Melanocyte of skin (primary cell): ENCODE measurements at places on chromosomes 2 and 18. TPM values are rescaled to one million over a fixed set of nuclear protein-coding genes. Genes with fewer than 3 reads are reported as not detected.

The DPP4 gene
- total RNA-seq, result 126 and 140 TPM in 2 replicates

The DUSP2 gene
- total RNA-seq, result 1.0 and 2.2 TPM in 2 replicates

The RAD51AP2 gene
- total RNA-seq, result not detected in 2 replicates

The C2orf66 gene
- under 0.01 and 0.15 TPM in 2 replicates for total RNA-seq

The HOXD12 gene
- 0.36 TPM in 1 of 2 replicates, not detected in the other for total RNA-seq

The NT5DC4 gene
- total RNA-seq, result not detected in 2 replicates

The CTIF gene
- total RNA-seq, result 4.0 and 4.9 TPM in 2 replicates

The GPR39 gene
- total RNA-seq, result 0.33 TPM in 1 of 2 replicates, not detected in the other

The IWS1 gene
- 29.9 and 42.9 TPM in 2 replicates for total RNA-seq

The EPG5 gene
- total RNA-seq, result 52.3 and 82.9 TPM in 2 replicates

The YES1 gene
- total RNA-seq, result 46.1 and 88.0 TPM in 2 replicates

The LAMA3 gene
- under 0.01 and 0.31 TPM in 2 replicates for total RNA-seq

The SERPINB13 gene
- under 0.01 TPM in 1 of 2 replicates, not detected in the other for total RNA-seq

The DSEL gene
- 2.7 and 3.5 TPM in 2 replicates for total RNA-seq

The CROCC2 gene
- total RNA-seq, result under 0.01 TPM in 2 replicates

The NDC80 gene
- total RNA-seq, result 14.9 and 21.3 TPM in 2 replicates

The TBR1 gene
- total RNA-seq, result under 0.01 TPM in 1 of 2 replicates, not detected in the other

The UGT1A5 gene
- total RNA-seq, result not detected in 2 replicates

The AGXT gene
- not detected in 2 replicates for total RNA-seq

The CYP26B1 gene
- total RNA-seq, result under 0.01 TPM in 1 of 2 replicates, not detected in the other

The CAB39 gene
- total RNA-seq, result 41.6 and 56.0 TPM in 2 replicates

The MAPRE2 gene
- total RNA-seq, result 31.0 and 37.2 TPM in 2 replicates

The BMP10 gene
- not detected in 2 replicates for total RNA-seq

The ICOS gene
- 0.34 and 0.36 TPM in 2 replicates for total RNA-seq

The SLC19A3 gene
- 6.7 and 7.9 TPM in 2 replicates for total RNA-seq

The EVX2 gene
- total RNA-seq, result not detected in 2 replicates

The CLEC4F gene
- total RNA-seq, result under 0.01 and 0.36 TPM in 2 replicates

The CBLN2 gene
- total RNA-seq, result not detected in 2 replicates

The REEP1 gene
- total RNA-seq, result 0.34 TPM in 1 of 2 replicates, not detected in the other

The GREB1 gene
- total RNA-seq, result 50.9 and 53.3 TPM in 2 replicates

The SLC9A4 gene
- not detected in 2 replicates for total RNA-seq

The C1GALT1C1L gene
- under 0.01 and 1.5 TPM in 2 replicates for total RNA-seq

The STAT4 gene
- 0.46 and 0.67 TPM in 2 replicates for total RNA-seq

The SIX3 gene
- not detected in 2 replicates for total RNA-seq

The KIF5C gene
- total RNA-seq, result 0.62 and 1.00 TPM in 2 replicates

The ANKRD62 gene
- total RNA-seq, result not detected in 2 replicates

The PLA2R1 gene
- total RNA-seq, result 1.4 and 4.7 TPM in 2 replicates

The EFHD1 gene
- total RNA-seq, result 0.34 and 2.9 TPM in 2 replicates

The RUFY4 gene
- total RNA-seq, result not detected in 2 replicates

The GPR75 gene
- 2.0 and 2.7 TPM in 2 replicates for total RNA-seq

The SRD5A2 gene
- under 0.01 TPM in 1 of 2 replicates, not detected in the other for total RNA-seq

The SERPINB11 gene
- total RNA-seq, result not detected in 2 replicates

The ASB18 gene
- not detected in 2 replicates for total RNA-seq

The SGPP2 gene
- not detected in 2 replicates for total RNA-seq
